ENCODE measurements at places on chromosomes 13 and 19.

- peak; percentile 72 for DNase-seq
- H3K36me3 ChIP-seq, result no peaks in the 10 kb centered on the region
- no peak overlapping the region for H3K4me3 ChIP-seq
Observed at GRCh38 chr19:47013041-47013517, 6.6 kb upstream of the NPAS1 start.

DNA sequence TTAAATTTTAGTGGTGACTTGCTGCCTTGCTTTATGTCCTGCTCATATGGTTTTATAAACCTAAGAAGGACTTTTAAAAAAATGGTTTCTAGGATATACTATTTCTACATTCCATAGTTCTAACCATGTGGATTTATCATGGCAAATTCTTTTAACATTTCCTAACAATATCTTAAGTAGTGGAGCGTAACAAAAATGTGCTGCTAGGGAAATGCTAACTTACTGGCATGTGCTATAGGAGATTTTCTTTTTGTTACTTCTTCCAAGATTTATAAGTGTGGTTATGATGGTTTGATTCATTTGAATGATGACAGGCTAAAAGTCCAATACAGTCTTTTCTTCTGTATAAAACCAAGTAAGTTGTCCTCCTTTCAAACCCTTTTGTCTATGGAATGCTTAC is 713.7 kb downstream of the SLITRK1 start:
- no peak for DNase-seq
- no peaks in the 10 kb centered on the region for H3K4me1 ChIP-seq
- no peaks in the 10 kb centered on the region for H3K36me3 ChIP-seq
- H3K27me3 ChIP-seq, result no peaks in the 10 kb centered on the region
- H3K4me3 ChIP-seq, result no peak overlapping the region

- H3K4me3 ChIP-seq, result no peak overlapping the region
- H3K36me3 ChIP-seq, result no peaks in the 10 kb centered on the region
- H3K4me1 ChIP-seq, result no peaks in the 10 kb centered on the region
- no peak overlapping the region for H3K27ac ChIP-seq
- no peak for DNase-seq
- no peaks in the 10 kb centered on the region for H3K27me3 ChIP-seq
Observed at GRCh38 chr13:29619995-29620394, 24.5 kb upstream of the SLC7A1 start.

DNA sequence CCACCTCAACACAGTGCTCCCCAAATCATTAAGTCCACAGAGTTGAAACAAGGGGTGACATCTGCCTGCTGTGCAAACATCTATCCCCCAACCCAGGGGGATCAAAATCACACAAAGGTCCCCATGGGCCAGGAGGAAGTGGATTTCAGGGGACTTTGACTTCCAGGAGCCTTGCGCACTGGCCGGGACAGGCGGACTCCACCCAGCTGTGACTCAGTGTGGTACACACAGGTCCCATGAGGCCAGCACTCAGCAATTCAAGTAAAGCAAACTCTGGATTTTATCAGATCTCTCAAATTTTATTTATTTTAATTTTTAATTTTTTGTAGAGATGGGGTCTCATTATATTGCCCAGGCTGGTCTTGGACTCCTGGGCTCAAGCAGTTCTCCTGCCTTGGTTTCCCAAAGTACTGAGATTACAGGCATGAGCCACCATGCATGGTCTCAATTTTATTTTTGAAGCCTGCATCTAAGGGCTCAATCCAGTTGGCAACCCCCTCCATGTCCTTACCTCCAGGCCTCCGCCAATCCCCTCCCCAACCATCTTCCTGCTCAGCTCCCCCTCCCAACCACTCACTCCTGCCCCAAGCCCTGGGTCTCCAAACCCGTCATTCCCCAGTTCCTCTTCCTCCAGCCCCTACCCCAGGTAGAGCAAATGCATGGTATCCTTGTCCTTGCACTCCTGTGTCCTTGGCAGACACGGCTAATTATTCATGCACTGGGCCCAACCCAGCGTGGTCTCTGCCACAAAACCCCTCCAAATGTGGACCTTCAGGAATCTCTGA is 18.2 kb downstream of the ARHGAP33 start:
- H3K4me3 ChIP-seq, result no peak overlapping the region
- H3K27me3 ChIP-seq, result no peaks in the 10 kb centered on the region
- H3K27ac ChIP-seq, result no peak overlapping the region
- no peaks in the 10 kb centered on the region for H3K36me3 ChIP-seq
- no peaks in the 10 kb centered on the region for H3K4me1 ChIP-seq
- no peak for DNase-seq

- no peak overlapping the region for H3K27ac ChIP-seq
- no peaks in the 10 kb centered on the region for H3K36me3 ChIP-seq
- H3K27me3 ChIP-seq, result no peaks in the 10 kb centered on the region
- no peaks in the 10 kb centered on the region for H3K4me1 ChIP-seq
- DNase-seq, result no peak
Observed at GRCh38 chr13:110261166-110262081, 45.5 kb downstream of the COL4A1 start.

- no peak overlapping the region for H3K27ac ChIP-seq
- peaks cover 23% of the 10 kb centered on the region for H3K4me1 ChIP-seq
- H3K36me3 ChIP-seq, result no peaks in the 10 kb centered on the region
- no peak for DNase-seq
- no peak overlapping the region for H3K4me3 ChIP-seq
Observed at GRCh38 chr13:52899206-52899605, 50.8 kb upstream of the PCDH8 start.

DNA sequence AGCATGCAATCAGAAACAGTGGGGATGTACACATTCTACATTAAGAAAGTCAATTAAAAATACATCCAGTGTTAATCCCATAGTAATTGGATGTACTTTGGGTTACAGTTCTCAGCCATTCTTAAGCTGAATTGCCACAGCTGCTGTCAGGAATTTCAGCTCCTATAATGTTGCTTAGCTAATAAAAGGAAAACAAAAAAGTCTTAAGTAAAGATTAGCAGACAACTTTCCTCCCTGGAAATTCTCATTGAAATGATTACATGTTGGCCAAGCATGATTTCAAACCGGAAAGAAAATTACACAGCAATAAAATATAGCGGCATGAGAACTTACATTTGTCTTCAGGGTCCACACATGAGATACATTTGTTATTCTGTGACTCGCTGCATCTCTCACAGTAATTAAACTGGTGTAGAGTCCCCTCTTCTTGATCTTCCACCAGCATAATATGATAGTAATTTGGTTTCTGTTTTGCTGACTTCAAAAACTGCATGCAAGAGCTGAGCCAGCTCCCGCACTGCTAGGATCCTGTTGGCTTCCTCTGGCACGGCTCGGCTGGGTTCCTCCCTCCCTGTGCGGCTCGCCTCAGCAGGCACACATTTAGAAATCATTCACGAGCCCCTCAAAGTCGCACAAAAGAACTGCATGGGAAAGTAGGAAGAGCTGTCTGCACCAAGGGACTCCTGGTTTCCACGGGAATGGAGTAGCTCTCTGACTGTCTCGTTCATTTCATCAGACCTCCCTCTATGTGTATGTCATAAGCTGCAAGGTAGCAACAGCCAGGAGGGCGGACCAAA is at the start of gene HTR2A:
TSS of gene HTR2A (minus strand) at position 713 of the 797 bp plus-strand sequence. CDS start 1,147 bp downstream, outside the sequence.
- no peaks in the 10 kb centered on the region for H3K4me1 ChIP-seq
- no peaks in the 10 kb centered on the region for H3K36me3 ChIP-seq
- H3K27ac ChIP-seq, result no peak within 1 kb of the TSS
- no peaks in the 10 kb centered on the region for H3K27me3 ChIP-seq
- DNase-seq, result no peak
- H3K4me3 ChIP-seq, result no peak within 1 kb of the TSS

GRCh38 chr13:112207129-112207528 is 140.2 kb downstream of the SOX1 start:
- DNase-seq, result no peak
- no peak overlapping the region for H3K4me3 ChIP-seq
- H3K27me3 ChIP-seq, result no peaks in the 10 kb centered on the region
- H3K4me1 ChIP-seq, result no peaks in the 10 kb centered on the region

- H3K27me3 ChIP-seq, result no peaks in the 10 kb centered on the region
- no peak overlapping the region for H3K4me3 ChIP-seq
- H3K36me3 ChIP-seq, result 0 out of 2 replicates have a peak, but pooled peaks cover 3% of the 10 kb centered on the region
- H3K27ac ChIP-seq, result peak overlapping the region; percentile 30
- no peak for DNase-seq
Observed at GRCh38 chr19:10876459-10877240, 5.3 kb downstream of the CARM1 start.

DNA sequence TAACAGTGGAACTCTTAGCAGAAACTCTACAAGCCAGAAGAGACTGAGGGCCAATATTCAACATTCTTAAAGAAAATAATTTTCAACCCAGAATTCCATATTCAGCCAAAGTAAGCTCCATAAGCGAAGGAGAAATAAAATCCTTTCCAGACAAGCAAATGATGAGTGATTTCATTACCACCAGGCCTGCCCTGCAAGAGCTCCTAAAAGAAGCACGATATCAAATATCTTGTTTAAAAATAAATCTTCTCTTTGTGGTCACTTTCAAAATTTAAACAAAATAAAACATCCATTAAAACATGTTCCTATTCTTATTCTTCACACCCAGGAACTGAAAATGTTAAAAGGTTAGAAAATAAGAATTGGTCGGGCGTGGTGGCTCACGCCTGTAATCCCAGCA is 13.7 kb downstream of the MICU2 start:
- H3K27me3 ChIP-seq, result no peaks in the 10 kb centered on the region
- no peaks in the 10 kb centered on the region for H3K36me3 ChIP-seq
- no peak overlapping the region for H3K27ac ChIP-seq
- H3K4me3 ChIP-seq, result no peak overlapping the region

DNA sequence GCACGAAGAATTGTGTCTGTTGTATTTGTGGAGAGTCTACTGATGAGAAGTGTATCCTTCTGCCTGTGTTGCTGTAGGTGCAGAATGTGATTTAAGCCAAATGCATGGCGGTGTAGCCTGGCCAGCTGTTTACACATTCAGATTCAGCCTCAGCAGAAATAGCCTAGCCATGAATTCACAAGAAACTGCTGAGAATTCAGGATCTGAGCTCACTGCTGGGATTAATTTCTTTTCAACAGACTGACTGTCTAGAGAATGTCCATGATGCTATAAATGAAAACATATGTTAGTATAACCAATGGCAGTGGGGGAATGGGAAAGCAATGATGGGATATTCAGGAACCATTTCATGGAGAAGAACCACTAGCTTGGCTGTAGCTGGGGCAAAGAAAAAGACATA is 77.4 kb upstream of the RNF113B start:
- no peaks in the 10 kb centered on the region for H3K36me3 ChIP-seq
- peaks cover 3% of the 10 kb centered on the region for H3K4me1 ChIP-seq
- DNase-seq, result no peak
- H3K4me3 ChIP-seq, result no peak overlapping the region
- H3K27ac ChIP-seq, result no peak overlapping the region

DNA sequence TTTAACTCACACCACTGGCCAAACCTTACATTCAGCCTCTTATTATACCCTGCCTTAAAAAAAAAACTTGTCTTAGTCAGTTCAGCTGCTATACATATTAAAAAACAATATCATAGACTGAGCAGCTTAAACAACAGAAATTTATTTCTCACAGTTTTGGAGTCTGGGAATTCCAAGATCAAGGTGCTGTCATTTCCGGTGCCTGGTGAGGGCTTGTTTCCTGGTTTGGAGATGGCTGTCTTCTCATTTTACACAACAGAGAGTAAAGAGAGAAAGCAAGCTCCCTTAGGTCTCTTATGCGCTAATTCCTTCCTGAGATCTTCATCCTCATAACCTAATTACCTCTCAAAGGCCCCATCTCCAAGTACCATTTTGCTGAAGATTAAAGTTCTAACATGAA is 769.2 kb downstream of the DIAPH3 start:
- no peaks in the 10 kb centered on the region for H3K27me3 ChIP-seq
- peaks cover 8% of the 10 kb centered on the region for H3K4me1 ChIP-seq
- no peaks in the 10 kb centered on the region for H3K36me3 ChIP-seq
- no peak overlapping the region for H3K4me3 ChIP-seq

DNA sequence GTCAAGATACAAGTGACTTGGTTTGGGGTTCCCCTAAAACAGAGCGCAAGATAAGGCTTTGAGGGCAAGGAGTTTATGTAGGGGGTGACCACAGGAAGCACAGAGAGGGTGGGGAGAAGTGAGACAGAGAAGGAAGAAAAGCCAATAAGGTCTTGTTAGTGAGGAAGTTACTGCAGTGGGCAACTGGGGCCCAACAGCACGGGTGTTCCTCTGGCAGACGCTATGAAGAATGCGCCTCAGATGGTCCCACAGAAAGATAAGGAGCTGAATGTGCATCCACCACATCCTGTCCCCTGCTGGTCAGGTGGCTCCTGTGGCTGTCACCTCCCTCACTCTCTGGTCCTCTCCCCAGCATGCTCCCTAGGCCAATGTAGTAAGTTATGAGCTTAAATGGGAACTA is 333.5 kb downstream of the TSHZ3 start:
- DNase-seq, result no peak
- no peaks in the 10 kb centered on the region for H3K27me3 ChIP-seq
- no peaks in the 10 kb centered on the region for H3K4me1 ChIP-seq

DNA sequence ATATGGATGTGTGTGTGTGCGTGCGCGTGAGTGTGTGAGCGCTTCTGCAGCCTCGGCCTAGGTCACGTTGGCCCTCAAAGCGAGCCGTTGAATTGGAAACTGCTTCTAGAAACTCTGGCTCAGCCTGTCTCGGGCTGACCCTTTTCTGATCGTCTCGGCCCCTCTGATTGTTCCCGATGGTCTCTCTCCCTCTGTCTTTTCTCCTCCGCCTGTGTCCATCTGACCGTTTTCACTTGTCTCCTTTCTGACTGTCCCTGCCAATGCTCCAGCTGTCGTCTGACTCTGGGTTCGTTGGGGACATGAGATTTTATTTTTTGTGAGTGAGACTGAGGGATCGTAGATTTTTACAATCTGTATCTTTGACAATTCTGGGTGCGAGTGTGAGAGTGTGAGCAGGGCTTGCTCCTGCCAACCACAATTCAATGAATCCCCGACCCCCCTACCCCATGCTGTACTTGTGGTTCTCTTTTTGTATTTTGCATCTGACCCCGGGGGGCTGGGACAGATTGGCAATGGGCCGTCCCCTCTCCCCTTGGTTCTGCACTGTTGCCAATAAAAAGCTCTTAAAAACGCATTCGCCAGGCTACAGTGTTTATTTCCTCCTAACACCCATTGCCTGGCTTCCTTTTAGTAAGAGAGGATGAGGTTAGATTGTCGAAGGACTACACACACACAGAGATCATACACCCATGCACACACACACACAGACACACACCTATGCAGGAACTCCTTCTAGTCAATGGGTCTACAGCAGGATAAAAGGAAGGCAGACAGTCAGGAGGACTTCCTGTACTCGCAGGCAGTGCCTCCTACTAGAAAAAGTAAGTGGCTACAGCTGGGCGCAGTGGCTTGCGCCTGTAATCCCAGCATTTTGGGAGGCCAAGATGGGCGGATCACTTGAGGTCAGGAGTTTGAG is 7.1 kb downstream of the FOSB start:
- no peak overlapping the region for H3K27ac ChIP-seq
- no peaks in the 10 kb centered on the region for H3K36me3 ChIP-seq
- H3K4me3 ChIP-seq, result no peak overlapping the region

DNA sequence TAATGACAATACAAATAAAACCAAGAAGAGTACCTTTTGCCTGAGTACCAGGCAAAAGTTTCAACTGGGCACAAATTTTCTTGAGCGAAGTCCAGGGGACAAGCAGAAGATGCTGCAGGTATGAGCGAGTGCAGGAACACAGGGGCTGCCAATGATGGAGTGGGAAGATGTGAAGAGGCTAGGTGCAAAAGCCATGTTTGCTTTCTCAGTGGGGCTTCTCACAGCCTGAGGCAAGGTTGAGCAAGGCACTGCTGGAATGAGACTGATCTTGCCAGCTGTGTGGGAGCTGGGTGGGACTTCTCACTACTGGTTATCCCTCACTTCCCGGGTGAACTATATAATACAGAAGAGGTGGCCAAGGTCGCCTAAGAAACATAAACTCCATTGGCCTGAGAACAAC is 1200.7 kb downstream of the SLITRK1 start:
- H3K27me3 ChIP-seq, result no peaks in the 10 kb centered on the region
- no peaks in the 10 kb centered on the region for H3K36me3 ChIP-seq
- no peak overlapping the region for H3K27ac ChIP-seq
- no peak for DNase-seq
- H3K4me3 ChIP-seq, result no peak overlapping the region
